ENCODE measurements at places on chromosomes 11 and 22.

- no peak for DNase-seq
Observed at GRCh38 chr11:120682866-120683265, 171.3 kb downstream of the GRIK4 start.

GRCh38 chr11:97614606-97615005, 1224.8 kb downstream of the JRKL start:
- DNase-seq, result no peak

DNA sequence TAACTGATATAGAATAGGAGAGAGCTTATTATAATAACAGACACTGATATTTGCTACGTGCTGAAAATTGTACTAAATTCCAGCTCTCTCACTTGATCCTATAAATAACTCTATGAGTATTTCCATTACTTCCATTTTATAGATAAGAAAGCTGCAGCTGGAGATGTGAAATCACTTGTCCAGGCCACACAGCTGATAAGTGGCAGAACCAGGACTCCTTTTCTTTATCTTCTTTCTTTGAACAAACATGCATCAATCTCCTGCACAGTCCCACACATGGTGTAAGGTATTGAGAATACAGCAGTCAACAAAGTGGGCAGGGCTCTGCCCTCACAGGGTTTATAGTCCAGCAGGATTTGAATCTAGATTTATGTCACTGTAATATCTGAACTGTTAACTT, 652.1 kb downstream of the NELL1 start:
- DNase-seq, result no peak

- no peak for DNase-seq
Observed at GRCh38 chr11:58509748-58510147, 1.8 kb upstream of the OR5B21 start.

DNA sequence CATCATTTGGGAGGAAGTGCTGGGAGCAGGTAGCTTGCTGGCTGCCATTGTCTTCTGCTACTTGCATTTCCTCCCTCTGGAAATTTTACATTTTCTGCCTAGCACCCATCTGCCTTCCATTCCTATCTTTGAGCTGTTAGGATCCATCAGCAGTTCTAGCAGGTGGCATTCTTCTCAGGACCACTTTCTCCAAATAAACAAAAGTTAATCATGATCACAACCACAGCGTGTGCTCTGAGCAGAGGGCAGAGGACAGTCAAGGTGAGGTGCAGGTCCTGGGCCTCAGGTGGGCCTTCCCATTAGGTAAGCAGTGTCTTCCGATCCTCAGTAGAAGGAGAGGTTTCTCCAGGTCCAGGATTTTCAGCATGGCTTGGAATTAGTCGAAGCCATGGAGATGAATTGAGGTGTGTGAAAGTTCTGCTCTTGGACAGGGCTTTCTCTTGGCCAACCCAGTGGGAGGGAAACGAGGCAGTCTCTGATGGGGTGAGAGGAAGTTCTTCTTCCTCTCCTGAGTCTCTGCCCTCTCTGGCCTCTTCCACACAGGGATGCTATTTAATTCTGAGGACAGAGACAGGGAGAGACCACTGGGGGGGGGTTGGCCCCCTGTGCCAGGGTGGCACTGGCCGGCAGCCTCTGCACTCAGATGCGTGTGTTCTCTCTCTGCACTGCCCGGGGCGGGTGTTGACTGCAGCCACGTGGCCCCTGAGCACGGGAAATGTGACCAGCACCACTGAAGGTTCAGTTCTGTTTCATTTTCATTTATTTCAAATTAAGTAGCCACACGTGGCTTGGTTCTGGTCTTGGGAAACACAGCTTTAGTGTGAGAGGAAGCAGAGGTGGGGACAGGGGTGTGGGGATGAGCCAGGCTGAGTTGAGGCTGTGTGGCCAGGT, 170.8 kb downstream of the TBC1D22A start:
- DNase-seq, result no peak

DNA sequence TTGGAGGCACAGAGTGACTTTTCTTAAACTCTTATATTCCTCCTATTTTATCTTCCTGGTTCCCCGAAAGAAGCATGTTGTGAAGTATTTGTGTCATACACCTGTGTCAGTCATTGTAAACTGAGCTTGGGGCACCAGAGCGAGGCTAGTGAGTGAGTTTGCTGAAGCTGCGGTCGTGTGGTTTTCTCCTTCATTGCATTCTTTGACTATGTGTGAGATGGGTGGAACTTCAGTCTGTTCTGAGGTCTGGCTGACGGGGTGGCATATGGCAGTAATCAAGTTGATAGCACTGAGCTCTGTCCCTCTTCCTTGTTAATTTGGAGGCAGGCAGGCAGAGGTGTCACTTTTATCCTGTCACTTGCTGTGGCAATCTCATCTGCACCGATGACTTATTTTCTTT, 4.2 kb downstream of the VPS26B start:
- no peak for DNase-seq

DNA sequence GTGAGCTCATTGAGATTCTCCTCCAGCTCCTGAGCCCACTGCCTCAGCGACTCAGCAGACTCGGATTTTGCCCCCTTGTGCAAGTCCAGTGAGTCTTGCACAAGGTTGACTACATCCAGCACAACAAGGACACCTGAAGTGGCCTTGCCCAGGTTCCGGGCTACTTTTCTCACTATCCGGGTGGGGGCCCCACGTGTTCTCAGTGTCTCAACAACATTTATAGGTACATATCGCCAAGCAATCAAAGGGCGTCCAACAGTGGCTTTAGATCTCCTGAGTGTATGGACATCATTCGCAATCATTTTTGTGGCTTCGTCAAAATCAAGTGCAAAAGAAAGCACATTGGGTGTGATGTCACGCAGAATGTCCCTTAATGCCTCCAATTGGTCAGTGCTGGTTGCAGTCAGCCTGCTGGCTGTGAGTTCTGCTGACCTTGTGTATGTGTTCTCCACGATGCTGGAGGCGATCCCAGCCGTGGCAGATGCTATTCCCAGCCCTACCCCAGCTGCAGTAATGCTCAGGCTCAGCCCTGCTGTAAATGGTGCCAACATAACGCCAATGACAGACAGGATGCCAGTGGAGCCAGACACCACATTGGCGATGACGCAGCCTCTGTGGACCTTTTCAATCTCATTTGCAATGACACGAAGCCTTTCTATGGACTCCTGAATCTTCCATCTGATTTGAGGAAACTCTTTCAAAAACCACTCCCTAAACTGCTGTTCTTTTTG, 10.3 kb downstream of the APOL4 start:
- no peak for DNase-seq

DNA sequence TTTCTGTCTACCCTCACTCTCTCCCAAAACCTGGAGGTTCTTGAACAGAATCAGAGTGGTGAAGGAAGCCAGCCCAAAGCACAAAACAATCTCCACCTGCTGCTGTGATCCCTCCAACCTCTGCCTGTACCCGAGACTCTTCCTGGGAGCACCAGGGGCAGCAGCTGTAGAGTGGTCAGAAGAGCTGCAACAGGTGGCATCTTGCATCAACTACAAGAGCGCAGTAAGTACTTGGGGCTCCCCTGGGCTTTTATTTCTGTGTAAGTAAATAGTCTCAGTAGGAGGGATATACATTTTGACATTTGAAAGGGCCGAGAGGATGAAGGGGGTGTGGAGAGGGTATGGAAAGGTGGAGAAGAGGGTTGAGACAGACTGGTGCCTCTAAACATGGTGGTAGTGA, 8.3 kb upstream of the UBQLNL start:
- DNase-seq, result no peak

- DNase-seq, result no peak
Observed at GRCh38 chr11:17591293-17591692, 44.2 kb downstream of the OTOG start.

- DNase-seq, result no peak
Observed at GRCh38 chr11:104058680-104059079, 22.2 kb downstream of the DDI1 start.

DNA sequence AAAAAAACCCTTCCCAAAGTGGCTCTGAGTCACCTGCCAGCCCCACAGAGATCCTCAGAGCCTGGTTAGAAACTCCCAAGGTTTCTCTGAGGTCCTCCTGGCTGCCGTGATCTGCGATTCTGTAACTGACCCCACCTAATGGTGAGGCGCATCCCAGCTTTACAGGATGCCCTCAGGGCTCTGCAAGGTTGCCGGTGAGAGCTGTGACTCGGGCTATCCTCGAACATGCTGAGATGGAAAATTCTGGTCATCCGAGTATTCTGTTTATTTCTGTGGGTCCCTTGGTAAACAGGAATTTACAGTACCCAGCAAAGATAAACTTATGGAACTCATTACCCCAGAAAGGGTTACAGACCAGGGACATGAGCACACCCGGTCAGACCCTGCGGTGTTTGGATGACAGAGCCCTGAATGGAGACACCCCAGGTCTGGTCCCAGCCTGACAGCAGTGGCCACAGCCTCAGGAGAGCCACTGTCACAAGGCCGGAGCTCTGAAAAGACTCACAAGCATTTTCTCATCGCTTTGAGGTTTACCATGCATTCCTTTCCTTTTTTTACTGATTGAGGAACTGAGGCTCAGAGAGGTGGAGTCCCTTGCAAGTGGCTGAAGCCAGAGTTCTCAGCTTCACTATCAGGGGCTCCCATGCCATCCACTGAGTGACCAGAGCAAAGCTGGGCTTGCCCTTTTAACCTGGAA, 22.2 kb downstream of the LIF start:
- no peak for DNase-seq
